Activated naive CD4-positive, alpha-beta T cell (primary cell): ENCODE measurements at places on chromosomes 1 and 21.

GRCh38 chr1:210711825-210712612 lies 383.3 kb downstream of the HHAT start:
- no peak for DNase-seq

- no peak for DNase-seq
These were observed 188.6 kb upstream of the VAMP3 start for GRCh38 chr1:7582460-7582972.

DNA sequence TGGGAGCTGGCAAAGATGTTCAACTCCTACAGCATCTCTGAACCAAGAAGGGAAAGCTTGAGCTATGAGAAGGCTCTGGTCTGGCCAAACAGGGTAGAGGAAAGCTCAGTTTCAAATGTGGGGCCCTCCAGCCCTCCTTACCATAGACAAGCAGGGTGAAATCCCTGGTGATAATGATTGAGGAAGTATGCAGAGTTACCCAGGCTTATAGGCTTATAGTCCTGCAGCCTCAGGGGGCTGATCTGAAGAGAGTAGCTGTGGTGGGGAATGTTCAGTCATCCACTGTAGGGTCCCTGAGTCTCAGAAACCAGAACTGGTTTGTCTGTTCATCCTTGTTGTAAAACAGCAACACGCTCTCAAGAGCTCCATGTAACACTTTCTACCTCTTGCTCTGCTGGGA lies 19.8 kb upstream of the LY9 start:
- DNase-seq: no peak

DNA sequence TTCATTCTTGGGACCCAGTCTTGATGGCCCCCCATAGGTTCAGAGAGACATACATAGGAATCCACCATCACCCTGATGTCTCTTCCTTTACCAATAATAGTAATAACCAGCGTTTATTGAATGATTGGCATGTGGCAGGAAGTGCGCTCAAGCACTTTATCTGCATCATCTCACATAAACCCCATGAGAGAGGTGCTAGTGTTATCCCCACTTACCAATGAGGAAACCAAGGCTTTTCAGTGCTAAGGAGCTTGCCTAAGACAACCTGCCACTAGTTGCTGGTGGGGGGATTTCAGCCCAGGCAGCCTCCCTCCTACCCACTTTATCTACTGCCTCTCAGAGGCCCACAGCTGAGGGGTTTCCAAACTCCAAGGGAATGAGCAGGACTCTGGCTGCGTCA lies 7.7 kb downstream of the LGR6 start:
- no peak for DNase-seq

DNA sequence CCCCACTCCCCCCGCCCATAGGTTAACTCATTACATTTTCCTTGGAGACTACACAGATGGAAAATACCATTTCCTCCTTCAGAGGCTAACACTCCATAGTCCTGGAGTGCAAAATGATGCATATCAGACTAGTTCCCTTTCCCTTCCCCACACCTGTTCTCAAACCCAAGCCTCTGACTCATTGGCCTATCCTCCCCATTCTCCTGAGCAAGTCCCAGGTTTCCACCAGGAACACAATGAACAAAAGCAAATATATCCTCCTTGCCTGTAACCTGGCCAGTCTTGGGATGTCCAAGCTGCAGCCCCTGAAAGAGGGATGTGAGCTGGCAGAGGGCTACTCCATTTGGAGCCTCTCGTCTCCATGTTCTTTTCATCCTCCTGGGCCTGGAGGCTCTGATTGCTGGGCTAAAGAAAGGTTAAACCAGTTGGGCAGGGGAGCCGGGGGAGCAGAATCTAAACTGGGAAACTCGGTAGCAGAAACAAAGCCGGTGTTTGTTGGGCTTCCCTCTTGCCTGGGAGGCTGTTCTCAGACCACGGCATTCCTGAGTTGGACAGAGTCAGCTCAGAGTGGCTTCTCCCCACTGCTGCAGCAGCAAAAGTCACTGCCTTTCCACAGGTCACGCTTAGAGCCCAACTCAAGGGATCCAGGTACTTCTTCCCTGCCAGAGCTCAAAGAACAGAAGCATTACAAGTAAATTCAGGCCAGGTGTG lies 13.9 kb downstream of the SSR2 start:
- DNase-seq: no peak

DNA sequence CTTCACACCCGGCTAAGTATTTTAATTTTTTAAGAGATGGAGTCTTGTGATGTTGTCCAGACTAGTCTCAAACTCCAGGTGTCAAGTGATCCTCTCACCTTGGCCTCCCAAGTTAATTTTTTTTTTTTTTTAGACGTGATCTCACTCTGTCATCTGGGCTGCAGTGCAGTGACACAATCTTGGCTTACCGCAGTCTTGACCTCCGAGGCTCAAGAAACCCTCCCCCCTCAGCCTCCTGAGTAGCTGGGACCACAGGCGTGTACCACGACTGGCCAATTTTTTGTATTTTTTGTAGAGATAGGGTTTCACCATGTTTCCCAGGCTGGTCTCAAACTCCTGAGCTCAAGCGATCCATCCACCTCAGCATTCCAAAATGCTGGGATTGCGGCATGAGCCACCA lies 11.7 kb upstream of the IFNLR1 start:
- no peak for DNase-seq

- DNase-seq: no peak
These were observed 2.4 kb downstream of the IGSF21 start for GRCh38 chr1:18109756-18110597.

GRCh38 chr1:62746086-62746808 lies 37.7 kb upstream of the ATG4C start:
- no peak for DNase-seq

GRCh38 chr1:48858200-48858920 lies 81.7 kb upstream of the BEND5 start:
- no peak for DNase-seq

DNA sequence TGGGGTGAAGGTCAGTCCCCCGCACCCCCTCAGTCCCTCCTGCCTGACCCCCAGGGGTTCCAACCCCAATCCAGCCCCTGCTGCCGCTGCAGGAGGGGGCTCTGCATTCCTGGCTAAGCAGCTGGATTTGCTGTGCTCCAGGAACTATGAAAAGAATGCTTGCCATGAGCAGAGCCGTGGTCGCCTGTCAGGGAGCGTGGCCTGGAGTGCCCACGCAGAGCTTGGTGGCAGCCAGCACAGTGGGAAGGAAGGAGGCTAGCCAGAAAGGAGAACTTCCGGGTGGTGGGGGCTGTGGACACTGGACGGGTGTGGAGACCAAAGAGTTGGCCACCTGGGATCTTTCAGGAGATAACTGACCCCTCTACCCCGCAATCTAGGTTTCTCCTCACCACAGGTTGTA lies 5.6 kb downstream of the COL8A2 start:
- no peak for DNase-seq

DNA sequence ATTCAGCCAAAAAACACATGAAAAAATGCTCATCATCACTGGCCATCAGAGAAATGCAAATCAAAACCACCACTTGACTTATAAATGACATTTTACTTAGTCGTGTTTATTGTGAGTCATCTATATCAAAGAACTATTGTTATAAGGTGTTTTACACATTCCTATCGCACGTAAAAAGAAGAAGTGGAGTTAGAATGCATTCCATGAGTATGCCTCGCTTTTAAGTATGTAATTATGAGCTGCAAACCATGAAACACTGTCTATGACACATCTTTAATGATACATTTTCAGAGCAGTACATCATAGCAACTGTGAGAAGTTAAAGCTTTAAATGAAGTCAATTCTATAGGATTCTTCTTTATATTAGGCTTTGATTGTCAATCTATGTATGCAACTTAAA lies 614.3 kb upstream of the ADAMTS5 start:
- no peak for DNase-seq

DNA sequence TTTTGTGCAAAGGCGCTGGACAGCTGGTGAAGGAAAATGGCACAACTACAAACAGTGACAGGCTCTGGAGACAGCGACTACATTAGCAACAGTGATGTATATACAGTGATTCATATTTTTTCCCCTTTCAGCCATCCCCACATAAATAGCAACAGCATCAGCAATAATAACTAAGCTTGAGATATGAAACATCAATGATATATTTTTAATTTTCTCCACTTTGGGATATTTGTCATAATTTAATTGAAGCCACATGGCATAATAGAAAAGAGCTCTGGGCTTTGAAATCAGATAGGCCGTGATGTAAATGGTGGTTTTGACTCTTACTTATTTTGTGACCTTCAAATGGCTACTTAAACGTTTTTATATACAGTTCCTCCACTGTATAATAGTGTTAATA lies 764.3 kb upstream of the PRMT6 start:
- DNase-seq: no peak

DNA sequence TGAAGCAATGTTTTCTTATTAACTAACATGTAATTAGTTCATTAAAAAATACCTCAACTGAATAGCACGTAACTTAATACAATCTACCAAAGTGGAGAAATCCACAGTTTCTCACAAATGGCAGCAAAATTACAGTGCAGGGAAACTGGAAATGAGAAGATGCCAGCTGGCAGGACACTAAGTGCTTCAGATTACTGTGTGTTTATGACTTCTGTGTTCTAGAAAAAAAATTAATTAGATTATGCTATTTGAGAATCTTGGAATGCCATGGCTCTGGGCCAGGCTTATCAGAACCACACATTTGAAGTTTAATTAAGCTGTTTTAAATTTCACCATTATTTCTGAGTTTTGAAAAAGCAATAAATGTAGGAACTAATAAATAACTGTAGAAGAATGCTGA lies 357.6 kb downstream of the TGFB2 start:
- DNase-seq: no peak

DNA sequence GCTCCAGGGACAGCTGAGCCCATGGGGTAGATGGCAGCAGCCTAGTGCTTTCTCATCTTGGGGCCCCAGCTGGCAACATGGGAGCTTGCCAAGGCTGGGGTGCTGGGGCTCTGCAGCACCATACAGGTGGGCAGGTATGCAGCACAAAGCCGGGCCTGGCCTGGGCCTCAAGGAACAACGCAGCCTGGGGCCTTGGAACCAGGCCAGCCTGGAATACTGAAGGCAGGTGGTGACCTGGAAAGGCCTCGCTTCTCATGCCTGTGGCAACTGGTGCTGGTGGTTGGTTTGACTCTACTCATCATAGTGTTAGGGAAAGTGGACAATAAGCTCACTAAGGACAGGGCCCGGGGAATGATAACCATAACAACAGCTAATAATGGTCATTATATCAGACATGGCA lies 27.0 kb upstream of the SDHB start:
- DNase-seq: no peak

- DNase-seq: no peak
These were observed 55.7 kb upstream of the RUNX3 start for GRCh38 chr1:24985737-24986136.

DNA sequence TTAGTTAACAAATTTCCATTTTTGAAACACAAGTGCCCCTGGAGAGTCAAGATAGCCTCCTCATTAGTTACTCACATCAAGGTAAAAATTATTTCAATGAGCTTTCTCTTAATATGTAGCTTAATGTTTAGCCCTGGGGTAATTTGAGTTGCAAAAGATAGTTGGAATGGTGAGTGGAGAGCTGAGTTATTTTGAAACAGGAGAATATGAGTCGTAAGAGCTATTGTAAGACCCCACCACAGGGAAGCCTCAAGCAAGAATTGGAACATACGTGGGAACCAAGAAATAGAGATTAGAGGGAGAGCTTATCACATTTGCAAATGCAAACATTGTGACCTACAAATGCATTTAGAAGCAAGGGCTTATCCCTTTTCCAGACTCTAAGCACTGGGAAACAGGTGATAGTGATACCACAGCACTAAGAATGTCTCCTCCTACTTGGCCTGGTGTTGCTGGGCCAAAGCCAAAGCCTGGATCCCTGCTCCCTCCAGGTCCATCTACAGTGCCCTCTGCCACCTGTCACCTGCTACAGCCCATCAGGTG lies 635.1 kb downstream of the PTPRC start:
- no peak for DNase-seq

DNA sequence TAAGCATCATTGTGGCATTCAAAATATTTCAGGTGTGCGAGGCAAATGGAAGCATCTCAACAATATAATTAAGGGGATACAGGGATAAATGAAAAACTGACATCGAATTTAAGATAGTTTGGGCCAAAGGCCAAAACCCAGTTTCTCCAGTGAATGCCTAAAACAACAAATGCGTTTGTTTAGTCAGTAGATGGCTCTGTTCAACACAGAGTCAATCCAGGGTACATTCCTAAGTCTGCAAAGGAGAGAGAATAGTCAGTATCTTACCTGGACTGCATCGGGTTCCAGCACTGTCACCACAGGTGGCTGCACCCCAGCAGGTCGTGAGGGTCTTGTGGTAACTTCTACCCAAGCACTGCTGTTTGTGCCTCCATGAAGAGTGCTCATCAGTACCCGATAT lies 321.1 kb downstream of the KCTD3 start:
- DNase-seq: no peak

DNA sequence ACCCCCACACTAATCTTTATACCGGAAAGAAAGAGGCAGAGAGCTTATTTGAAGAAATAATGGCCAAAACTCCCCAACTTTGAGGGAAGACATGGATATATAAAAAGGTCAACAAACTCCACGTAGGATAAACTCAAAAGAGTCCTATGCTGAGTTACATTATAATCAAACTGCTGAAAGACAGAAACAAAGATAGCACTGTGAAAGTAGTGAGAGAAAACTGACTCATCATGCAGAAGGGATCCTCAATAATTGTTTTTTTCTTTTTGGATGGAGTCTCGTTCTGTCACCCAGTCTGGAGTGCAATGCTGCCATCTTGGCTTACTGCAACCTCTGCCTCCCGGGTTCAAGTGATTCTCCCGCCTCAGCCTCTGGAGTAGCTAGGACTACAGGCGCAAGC lies 48.5 kb upstream of the TTC39A start:
- DNase-seq: no peak

DNA sequence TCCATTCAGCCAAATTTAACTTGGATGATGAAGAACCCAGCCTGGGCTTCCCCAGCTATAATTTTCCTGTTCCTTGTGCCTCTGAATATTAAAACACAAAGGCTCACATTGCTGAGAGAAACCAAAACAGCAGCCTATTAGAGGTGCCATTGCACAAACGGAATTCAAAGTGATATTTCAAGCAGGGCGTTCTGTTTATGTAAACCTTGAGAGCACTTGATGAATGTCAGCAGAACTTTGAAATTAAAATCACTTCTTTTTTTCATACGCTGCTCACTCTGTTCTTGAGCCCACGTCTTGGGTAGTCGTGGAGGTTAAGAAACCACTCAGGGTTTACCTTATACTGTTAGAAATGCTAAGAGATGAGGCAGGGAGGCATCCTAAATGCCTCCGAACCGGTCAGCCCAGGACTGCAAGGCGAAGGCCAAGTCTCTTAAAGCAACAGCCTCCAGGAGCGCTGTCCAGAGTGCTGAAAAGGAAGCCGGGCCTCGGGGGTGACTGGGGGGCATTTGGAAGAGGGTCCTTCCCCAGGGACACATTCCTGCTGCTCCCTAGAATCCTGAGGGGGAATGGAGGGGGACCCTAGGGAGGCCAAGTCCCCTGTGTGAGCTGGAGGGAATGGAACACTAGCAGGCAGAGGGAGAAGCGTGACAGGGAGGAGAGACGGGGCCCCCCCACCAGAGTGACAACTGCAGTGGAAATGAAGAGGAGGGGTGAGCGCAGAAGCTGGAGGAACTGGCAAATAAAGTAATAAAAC lies 154.8 kb upstream of the VAMP3 start:
- no peak for DNase-seq

- DNase-seq: no peak
These were observed 2.0 kb downstream of the RNF207 start for GRCh38 chr1:6207921-6208320.

- no peak for DNase-seq
These were observed 256.2 kb upstream of the OLFM3 start for GRCh38 chr1:102252731-102253505.

- DNase-seq: no peak
These were observed 2.7 kb downstream of the CD34 start for GRCh38 chr1:207908107-207908734.

- no peak for DNase-seq
These were observed 64.1 kb downstream of the RPAP2 start for GRCh38 chr1:92362970-92363369.
